Uterus (tissue), 4 donors: ENCODE measurements at places on chromosomes 6 and 20. TPM values are rescaled to one million over a fixed set of nuclear protein-coding genes. Genes with fewer than 3 reads are reported as not detected.

CCN5 gene
- 47.9 TPM for total RNA-seq

DNA sequence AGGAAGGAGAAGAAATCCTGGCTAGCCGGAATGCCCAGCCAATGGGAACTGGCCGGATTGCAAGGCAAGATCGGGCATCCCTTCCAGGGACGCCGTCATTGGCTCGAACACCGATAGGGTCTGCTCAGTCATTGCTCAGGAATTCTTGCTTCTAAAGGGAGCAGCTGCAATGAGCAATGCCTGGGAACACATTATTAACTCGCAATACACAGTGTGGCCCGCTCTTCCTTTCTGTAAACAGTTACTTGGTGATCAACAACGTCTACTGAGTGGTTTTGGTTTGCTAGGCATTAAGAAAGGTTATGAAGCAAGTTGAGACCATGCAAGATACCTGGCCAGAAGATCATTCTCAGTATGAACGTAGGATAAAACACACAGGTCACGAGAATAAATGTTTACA lies 165.4 kb upstream of the CITED2 start:
- DNase-seq = peak; percentile 73
- peak overlapping the region; percentile 43 for H3K27ac ChIP-seq
- H3K27me3 ChIP-seq = no peaks in the 10 kb centered on the region
- no peaks in the 10 kb centered on the region for H3K4me1 ChIP-seq
- H3K4me3 ChIP-seq = no peak overlapping the region

DNA sequence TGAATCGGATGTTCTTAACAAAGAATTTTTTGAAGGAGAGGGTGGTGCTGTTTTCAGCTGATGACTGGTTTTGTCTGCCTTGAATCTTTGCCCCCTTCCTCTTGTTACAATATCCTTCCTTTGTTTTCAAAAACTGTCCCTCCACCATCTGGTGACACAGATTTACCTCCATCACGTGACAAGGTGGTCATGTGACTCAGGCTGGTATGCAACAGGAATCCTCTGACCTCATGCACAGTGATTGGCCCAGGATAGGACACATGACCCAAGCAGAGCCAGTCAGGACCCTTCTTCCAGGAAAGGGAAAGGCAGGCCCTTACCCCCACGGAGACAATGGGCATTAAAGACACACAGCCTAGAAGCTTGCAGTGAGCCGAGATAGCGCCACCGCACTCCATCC lies 84.7 kb upstream of the MC3R start:
- no peak overlapping the region for H3K4me3 ChIP-seq
- no peaks in the 10 kb centered on the region for H3K4me1 ChIP-seq
- no peak for DNase-seq
- H3K36me3 ChIP-seq = no peaks in the 10 kb centered on the region

CD109 gene
- total RNA-seq = 26.6 TPM

L3MBTL1 gene
- 29.5 TPM for total RNA-seq

GRCh38 chr6:154705471-154706113 lies 27.6 kb upstream of the SCAF8 start:
- no peaks in the 10 kb centered on the region for H3K36me3 ChIP-seq
- H3K4me3 ChIP-seq = no peak overlapping the region
- no peak overlapping the region for H3K27ac ChIP-seq
- no peaks in the 10 kb centered on the region for H3K27me3 ChIP-seq
- no peaks in the 10 kb centered on the region for H3K4me1 ChIP-seq
- no peak for DNase-seq

DNA sequence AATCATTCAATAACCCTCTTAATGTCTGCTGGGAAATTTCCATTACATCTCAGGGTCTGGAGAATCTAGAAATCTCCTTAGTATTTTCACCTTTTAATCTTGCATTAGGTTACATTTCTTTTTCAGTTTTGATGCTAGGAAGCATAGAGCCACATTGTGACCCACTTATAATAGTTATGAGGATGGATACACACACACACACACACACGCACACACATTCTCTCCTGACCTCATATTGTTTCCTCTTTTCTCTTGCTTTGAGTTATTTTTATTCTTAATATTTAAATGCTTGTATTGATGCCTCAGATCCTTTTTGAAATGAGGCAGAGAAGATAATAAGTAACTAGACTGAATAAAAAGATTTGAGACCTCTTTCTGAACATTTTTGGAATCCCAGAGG lies 128.4 kb downstream of the KLHL32 start:
- no peak overlapping the region for H3K4me3 ChIP-seq
- no peaks in the 10 kb centered on the region for H3K36me3 ChIP-seq
- H3K27ac ChIP-seq = no peak overlapping the region
- no peaks in the 10 kb centered on the region for H3K27me3 ChIP-seq
- DNase-seq = no peak

DNA sequence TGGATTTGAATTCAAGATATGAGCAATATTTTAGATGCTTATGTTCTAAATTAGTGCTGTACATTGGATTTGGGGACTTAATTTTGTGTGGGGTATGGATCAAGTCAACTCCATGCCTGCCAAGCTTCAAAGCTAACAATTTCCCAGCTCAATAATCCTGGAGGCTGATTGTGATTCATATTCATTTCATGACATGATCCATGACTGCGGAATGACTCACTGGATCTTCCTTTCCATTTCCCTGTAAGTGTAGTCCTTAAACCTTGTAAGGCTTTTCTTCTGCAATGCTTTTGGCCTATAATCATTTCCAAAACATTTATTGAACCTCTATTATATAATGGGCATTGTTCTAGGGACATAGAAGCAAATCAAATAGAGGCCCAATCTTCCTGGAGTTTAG lies 44.7 kb upstream of the CCN2 start:
- H3K4me3 ChIP-seq = no peak overlapping the region
- no peaks in the 10 kb centered on the region for H3K36me3 ChIP-seq
- peak overlapping the region; percentile 8 for H3K27ac ChIP-seq
- peaks cover 7% of the 10 kb centered on the region for H3K4me1 ChIP-seq

- H3K4me1 ChIP-seq = no peaks in the 10 kb centered on the region
- DNase-seq = no peak
- H3K27ac ChIP-seq = no peak overlapping the region
- no peaks in the 10 kb centered on the region for H3K27me3 ChIP-seq
Measured at GRCh38 chr6:25943887-25944286, 13.4 kb upstream of the SLC17A2 start.

- DNase-seq = no peak
- no peaks in the 10 kb centered on the region for H3K27me3 ChIP-seq
- H3K4me1 ChIP-seq = no peaks in the 10 kb centered on the region
- no peaks in the 10 kb centered on the region for H3K36me3 ChIP-seq
- no peak overlapping the region for H3K4me3 ChIP-seq
Measured at GRCh38 chr6:82178077-82178758, 69.3 kb downstream of the IBTK start.
